Left colon (tissue), 2 donors: ENCODE measurements at places on chromosomes 4 and X. TPM values are rescaled to one million over a fixed set of nuclear protein-coding genes. Genes with fewer than 3 reads are reported as not detected.

SRPK3 gene
- total RNA-seq = 1.4 TPM

DCX gene
- not detected for total RNA-seq

CWH43 gene
- 56.8 TPM for total RNA-seq

ZNF185 gene
- 4.6 TPM for total RNA-seq

TMEM164 gene
- total RNA-seq = 117 TPM

PABPC1L2B gene
- total RNA-seq = not detected

JCHAIN gene
- 114 TPM for total RNA-seq

COQ2 gene
- total RNA-seq = 23.3 TPM
